Stimulated activated naive CD8-positive, alpha-beta T cell treated with anti-CD3 and anti-CD28 coated beads, Interleukin-15, amount 100 ng/mL, for 72 hours (primary cell): ENCODE measurements at places on chromosomes 3 and 15.

DNA sequence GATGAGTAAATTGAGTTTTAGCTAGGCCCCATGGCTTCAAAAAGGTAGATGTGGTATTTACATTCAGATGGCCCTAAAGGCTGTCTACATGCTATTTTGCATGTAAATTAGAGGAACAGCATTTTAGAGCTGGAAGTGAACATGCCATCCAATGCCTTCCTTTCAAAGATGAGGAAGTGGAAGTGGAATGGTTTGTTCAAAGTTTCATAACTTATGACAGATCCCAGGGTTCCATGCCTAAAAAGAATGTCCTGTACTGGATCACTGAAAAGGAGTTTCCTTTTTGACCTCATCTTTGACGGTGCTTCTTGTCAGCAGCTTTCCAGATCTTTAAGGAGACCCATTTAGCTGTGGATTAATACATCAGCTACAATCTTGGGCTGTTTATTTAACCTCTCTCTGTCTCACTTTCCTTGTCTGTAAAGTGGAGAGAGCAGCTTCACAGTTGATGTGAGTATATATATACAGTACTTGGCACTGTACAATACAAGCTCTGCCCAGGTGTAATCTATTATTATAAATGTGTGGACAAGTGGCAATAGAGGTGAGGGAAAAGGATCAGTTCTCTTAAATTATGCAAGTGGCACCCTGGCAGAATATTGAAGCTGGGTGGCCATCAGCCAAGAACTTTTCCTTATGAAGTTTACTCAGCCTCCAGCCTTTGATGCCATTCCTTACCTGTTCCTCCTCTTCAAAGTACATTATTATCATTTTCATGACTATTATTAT, 68.7 kb upstream of the GOLGA8B start:
- no peak for DNase-seq

DNA sequence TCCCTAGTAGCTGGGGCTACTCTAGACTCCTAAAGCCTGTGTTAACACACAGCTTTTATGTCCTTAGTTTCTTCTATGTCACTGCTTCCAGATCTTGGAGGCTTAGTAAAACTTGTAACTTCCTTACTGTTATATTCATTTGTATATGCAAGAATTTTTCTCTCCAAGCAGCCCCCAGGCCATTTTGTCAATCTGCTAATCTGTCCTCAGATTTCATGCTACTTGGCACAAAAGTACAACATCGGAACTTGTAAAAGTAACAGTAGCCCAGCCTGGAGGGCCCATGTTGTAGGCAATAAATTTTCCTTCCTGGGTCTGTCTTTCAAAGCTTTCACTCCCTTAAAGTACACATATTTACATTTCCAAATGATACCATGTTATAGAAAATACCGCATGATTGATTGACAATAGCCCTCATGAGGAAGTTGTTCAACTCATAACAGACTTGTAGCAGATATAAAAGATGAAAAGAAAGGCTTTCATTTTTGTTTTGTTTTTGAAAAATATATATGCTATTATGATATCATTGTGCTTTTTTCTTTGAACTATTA, 324.2 kb downstream of the NEK10 start:
- DNase-seq, result no peak

DNA sequence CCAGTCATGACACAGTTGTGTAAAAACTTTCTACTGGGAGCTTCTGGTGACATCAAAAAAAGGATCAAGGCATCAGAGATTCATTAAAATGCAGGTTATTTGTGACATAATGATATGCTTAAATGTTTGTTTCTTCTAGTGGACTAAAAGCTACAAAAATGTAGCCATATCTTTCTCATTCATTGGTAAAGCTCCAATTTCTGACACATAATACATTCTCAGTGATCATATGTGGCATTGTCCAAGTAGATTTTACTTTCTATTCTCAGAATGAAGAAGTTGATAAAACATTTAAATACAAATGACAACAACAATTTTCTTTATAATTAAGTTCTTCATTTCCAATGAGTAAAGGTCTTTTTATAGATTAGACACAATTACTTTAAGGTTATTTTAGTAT, 71.0 kb upstream of the ARHGEF26 start:
- DNase-seq, result no peak

GRCh38 chr15:22872936-22873701, 34.7 kb downstream of the NIPA2 start:
- no peak for DNase-seq

DNA sequence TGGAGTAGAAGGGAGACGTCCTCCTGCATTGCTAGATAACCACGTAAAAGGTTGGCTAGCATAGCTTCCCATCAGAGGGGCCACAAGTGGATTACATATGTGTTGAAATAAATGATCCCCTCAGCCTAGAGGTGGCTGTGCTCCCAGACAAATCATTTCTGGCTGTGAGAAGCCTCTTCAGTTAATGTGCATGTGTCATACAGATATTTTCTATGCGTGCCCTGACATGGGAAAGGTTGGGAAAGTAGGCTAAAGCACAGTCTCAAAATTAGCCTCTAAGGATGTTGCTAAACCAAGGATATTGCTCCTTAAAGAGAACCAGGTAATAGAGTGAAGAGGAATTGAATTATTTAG, 17.8 kb downstream of the USP3 start:
- DNase-seq, result no peak

DNA sequence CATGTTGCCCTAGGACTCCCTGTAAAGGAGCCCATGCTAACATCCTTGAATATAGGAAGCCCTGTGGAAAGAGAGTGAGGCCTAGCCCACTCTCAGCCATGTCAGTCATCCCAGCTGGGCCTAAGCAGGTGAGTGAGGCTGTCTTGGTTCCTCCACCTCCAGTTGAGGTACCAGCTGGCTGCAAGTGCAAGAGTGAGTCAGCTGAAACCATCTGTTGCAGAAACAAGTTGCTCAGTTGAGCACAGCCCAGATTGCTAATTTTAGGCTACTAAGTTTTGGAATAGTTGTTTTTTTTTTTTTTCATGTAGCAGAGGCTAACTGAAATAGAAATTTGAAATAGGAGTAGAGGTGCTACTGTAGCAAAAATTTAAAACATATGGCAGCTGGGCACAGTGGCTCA, 43.7 kb upstream of the ADPGK start:
- no peak for DNase-seq

GRCh38 chr3:140763532-140763931, 85.7 kb downstream of the TRIM42 start:
- DNase-seq, result no peak

- no peak for DNase-seq
These were observed 277.4 kb downstream of the PLCL2 start for GRCh38 chr3:17162116-17162515.

GRCh38 chr3:102904629-102905028, 469.8 kb downstream of the ZPLD1 start:
- no peak for DNase-seq

DNA sequence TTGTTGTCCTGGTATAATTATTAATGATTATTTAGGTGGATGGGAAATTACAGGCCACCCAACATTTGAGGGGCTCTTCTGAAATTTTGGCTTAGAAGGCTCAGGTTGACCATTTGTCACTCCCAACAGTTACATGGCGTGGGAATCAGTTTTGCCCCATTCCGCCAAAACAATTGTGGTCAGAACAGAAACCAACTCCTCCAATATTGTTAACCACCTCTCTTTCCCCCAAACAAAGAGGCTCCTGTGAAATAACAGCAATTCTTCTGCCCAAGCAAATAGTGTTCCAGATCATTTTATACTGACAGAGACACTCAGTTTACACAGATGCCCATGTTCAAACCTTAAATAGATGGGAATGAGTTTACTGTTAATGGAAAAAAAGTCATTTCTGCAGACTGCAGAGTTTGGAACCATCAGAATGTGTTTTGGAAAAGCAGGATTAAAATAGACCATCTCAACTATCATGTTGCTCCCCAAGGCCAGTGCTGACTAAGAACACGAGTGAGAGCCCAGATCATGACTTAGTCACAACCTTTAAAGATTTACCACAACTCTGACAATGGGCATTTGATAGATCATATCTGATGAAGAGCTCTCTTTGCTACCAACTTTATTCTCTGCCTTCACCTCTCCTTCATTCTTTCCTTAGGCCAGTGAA, 102.1 kb downstream of the DUT start:
- no peak for DNase-seq

DNA sequence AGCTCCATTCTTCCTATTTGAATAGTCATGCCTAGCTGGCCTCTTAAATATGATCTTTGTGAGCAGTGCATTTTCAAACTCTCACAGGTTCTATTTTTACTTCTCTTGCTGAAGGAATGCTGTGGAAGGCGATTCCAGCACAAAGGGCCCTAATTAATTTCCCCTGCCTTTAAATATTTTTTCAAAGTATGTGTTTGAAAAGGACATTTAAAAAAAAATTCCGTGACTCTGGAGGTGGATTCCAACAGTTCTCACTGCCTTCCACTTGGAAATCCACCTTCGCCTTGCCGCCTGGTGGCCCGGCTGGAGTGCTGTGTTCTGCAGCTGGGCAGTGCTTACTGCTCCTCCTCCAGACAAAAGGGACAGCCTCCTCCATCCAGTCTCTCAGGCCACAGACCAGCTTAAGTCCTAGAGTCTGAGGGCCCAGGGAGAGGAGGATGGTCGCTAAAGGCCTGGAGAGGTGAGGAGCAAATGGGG, 61.5 kb upstream of the CORO2B start:
- no peak for DNase-seq

DNA sequence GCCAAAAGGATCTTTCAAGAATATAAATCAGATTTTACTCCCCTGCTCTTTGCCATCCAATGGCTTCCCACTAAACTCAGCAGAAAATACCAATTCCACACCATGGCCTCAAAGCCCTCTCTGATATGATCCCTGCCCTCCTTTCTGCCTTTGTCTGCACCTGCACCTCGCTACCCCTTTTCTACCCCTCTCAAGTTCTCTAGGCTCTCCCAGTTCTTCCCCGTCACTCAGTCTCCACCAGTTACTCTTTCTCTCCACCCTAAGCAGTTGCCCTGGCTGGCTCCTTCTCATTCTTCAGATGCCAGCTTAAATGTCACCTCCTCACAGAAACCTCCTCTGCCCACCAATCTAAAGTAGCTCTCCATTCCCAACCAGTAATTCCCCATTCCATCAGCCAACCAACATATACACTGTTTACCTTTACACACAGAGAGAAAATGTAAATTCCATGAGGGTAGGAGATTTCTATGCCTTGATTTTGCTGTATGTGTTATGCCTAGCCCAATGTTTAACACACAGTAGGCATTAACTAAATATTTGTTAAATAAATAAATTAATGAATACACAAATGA, 93.6 kb upstream of the LPP start:
- DNase-seq, result no peak

DNA sequence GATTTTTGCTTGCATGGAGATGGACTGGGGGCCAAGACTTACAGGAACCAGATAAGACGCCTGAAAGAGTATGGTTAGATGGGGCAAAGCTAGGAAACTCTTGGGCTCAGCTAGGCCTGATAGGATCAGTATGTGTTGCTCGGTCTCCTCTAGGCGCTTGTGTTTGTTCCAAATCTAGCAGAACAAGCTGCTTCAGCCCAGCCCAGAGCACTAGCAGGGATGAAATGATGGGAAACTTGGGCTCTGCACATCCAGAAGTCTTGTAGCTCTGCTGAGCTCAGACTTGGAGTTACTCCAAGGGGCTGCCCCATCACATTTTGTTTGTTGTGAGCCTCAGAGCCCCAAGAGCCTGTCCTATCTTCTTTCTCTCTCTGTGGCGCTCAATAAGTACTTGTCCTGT, 34.7 kb downstream of the FOXL2 start:
- no peak for DNase-seq

DNA sequence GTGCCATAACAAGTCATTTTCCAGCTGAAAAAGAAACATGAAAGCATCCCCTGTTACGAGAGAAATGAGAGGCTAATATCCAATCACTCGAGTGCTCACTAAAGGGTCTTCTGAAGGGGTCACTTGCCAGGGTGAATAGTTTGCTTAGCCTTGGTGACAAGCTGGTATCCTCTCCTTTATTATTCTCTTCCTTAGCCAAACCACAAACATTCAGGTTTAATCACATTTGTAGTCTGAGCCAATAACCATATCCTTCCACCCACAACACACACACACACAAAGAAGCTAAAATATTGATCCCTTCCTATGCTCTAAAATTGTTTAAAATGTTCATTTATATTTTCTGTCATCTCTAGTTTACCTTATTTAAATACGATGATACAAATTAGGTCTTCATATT, 240.5 kb upstream of the TMCO5A start:
- no peak for DNase-seq

DNA sequence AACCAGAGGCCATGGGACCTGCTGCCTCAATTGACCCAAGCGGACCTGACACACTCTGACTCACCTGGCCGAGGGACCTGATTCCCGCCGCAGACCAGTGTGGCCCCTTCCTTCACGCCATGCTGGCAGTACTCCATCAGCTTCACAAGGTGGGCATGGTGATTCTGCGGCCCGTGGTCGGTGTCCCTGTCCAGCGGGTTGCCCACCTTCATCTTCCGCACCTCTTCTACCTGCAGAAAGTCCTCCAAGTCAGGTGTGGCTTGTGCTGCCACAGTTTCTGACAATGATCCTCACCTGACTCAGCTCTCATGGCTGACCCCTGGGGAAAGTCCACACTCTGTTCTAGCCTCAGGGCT, 25.9 kb upstream of the SLC41A3 start:
- no peak for DNase-seq

DNA sequence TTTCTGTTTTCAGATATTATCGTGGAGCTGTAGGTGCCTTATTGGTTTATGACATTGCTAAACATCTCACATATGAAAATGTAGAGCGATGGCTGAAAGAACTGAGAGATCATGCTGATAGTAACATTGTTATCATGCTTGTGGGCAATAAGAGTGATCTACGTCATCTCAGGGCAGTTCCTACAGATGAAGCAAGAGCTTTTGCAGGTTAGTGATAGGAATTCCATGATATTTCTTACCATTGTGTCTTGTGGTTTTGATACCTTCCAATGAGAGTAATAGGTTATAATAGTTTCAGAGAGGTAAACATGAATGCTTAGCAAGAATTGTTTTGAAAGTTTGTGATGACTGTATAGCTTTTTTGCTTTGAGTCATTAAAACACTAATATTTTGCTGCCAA, 8.5 kb downstream of the RAB11A start:
- DNase-seq, result no peak

DNA sequence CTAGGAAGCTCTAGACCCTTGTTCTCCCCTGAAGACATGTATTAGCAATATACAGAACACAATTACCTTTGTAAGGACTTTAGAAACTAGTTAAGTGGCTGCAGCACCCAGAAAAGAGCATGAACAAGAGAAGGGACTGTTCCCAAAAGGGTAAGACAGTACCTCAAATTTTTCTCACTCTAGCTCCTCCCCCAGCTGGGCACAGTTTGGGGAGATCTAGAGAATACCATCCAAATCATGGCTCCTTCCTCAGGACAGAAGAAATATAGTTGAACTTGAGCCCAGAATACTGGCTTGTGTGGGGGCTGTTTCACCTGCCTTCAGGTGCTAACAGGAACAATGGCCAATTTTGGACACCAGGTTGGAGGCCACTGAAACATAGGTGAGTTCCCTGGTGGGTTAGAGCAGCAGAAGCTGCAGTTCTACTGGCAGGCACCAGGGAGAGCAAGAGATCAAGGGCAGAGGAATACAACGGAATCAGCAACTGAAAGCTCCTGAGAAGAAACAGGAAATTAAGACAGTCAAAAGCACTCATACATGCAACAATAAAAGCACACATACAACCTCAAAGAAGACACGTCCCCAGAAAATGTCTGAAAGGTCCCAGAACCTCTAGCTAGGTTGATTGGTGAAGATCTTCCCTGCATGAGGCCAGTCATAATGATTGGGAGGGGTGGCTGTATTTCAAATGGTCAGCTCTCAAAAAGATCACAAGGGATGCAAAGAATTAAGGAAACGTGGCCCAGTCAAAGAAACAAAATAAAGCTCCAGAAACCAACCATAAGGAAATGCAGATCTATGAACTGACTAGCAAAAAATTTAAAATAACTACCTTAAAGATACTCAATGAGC, 104.9 kb upstream of the ASB14 start:
- peak; percentile 67 for DNase-seq

GRCh38 chr3:114108137-114108536, 51.6 kb downstream of the QTRT2 start:
- no peak for DNase-seq
